NCI-H1092 (cell line): ENCODE measurements at places on chromosomes 4 and X.

DNA sequence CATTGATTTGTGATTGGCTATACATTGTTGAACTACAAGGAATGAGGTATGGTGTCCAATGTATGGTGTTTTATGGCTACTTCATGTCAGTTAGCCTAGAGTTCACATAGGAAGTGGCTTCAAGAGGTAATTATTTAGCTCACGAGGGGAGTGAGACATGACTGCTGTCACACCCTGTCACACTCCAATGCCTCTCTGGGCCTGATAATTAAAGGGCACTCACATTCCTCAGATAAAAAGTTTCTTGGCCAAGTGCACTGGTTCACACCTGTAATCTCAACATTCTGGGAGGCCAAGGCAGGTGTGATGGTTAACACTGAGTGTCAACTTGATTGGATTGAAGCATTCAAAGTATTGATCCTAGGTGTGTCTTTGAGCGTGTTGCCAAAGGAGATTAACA lies 65.0 kb upstream of the DDX60 start:
- no peak for DNase-seq

GRCh38 chrX:147476008-147476407 lies 435.7 kb upstream of the FMR1 start:
- no peak for DNase-seq

GRCh38 chrX:14501327-14501726 lies 28.0 kb upstream of the GLRA2 start:
- DNase-seq = no peak

DNA sequence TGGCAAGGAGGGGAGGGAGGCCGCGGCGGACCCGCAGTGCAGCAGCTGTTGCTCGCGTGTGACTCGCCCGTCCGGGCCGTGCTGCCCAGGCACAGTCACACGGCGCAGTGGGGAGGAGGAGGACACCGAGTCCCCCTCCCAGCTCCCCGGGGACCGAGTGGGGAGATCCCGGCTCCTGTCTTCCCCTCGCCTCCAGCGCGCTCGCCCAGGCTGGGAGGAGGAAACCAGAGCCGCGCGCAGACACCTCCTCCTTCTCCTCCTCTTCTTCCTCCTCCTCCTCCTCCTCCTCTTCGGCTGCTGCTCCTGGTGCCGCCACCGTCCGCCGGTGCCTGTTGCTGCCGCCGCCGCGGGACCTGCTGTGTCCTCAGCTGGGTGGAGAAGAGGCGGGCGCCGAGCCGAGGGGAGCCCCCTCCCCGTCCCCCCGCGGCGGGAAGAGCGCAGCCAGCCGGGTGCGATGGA lies at the start of gene TBC1D1:
Gene TBC1D1 (plus strand): TSS at position 284 of the 459 bp plus-strand sequence. CDS start 11,012 bp downstream, outside the sequence.
- no peak for DNase-seq

GRCh38 chrX:41734530-41734929 lies 10.5 kb downstream of the GPR82 start:
- DNase-seq = no peak
